ENCODE measurements at places on chromosomes 6 and 20.

DNA sequence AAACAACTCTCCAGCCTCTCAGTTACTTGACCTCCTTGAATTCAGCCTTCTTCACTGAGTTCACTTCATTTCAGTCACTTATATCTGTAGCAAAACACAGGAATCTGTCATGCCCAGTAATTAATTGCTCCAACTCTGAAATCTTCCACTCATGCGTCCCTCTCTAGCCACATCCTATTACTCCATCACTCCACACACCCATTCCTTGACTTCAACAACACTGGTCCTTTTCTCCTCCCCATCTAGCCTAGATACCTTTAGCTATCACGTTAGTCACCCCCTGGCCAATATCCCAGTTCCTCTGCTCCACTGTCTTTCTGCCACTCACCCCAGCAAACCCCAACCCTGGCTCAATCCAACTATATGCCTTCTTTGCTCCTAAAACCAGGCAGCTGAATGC is 7.7 kb downstream of the ZHX3 start:
- DNase-seq, result no peak

DNA sequence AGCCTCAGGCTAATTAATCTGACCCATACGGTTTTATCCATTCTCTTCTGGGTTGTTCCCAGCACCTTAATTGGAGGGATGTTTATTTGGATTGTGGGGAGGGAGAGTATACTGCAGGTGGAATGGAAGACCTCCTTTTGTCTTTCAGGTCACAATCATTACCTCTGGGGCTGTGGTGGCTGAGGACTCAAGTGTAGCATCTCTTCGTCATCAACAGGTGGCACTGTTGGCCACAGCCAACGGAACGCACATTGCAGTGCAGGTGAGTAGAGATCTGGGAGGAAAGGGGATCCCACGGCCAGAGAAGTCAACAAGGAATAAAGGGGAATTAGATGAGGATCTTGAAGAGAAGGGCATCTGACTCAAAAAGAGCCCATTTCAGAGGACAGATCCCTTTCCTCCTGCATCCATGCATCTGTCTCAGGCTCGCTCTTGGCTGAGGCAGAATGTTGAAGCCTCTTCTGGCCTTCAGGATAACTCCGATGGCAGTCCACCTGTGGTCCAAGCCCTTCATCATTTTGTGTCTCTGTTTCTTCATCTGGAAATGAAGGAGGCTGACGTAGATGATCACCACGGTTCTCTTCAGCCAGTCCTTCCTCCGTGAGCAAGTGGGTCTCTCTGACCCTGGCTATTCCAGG is 3.2 kb upstream of the DEF6 start:
- DNase-seq, result peak; percentile 80

DNA sequence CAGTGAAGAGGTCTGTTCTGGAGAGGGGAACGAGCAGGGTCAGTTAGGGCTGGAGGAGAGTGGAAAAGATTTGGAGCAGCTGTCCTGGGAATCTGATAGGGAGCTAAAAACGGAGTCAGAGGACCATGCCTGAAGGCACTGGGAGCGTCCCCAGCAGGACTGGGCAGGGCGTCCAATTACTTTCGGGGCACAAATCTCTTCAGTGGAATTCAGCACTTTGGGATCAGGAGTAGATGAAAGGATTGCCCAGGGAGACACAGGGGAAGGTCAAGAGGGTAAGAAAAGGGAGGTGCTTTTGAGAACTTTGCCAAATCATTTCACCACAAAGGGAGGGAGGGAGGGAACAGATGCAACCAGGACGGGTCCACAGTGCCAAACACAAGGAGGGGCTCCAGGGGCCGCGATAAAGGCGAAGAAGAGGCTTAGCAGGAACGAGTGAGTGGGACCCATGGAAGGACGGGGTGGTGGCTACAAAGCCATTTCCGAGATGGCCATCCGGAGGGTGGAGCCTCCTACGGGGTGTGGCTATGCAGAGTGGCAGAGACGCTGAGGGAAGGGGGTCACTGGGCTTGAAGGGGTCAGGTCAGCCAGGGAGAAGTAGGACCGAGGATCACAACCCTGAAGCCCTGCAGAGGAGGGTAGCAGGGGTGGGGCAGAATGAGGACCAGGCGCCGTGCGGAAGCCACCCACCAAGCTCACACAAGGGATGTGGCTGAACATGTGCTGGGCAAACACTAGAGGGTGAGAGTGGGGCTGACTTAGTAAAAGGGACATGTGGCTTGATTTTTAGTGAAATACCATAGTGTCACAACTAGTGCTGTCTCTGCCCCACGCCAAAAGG is 180.0 kb upstream of the RREB1 start:
- DNase-seq, result peak; percentile 43

GRCh38 chr6:90183587-90184333 is 112.9 kb downstream of the BACH2 start:
- DNase-seq, result no peak

- no peak for DNase-seq
These were observed 106.3 kb downstream of the PREX1 start for GRCh38 chr20:48721324-48722001.

All from GM13976 (cell line).